ENCODE measurements at places on chromosomes 13 and 19.

DNA sequence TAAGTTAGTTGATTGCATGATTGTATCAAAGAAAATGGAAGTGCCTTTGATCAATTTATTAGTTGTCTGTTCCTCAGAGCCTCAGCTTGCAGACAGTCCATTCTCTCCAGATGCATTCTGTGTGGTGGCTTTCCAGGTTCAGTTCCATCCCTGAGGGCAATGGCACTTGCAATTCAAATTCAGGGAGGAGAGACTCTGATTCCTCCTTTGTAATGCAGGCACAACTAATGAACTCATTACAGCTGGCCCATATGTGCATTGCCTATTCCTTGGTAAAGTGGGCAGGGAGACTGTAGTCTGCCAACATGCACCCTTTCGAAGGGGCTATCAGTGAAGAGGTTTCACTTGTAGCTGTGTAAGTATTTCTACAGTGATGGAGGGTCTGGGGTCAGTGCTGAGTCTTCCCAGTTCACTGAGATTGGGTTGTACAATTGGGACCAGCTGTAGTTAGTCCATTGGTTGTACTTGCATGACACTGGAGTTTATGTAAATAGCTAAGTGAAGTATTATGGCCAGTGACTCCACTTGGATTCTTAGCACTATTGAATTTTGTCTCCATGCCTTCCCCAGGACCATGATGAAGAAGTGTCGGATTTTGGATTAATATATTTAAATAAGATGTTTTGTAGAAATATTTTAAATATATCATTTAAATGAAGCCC lies 401.7 kb downstream of the GPC6 start:
- DNase-seq = no peak

- no peak for DNase-seq
Measured at GRCh38 chr19:38274739-38275138, 10.4 kb downstream of the SPINT2 start.

GRCh38 chr13:89746554-89746953 lies 1600.9 kb upstream of the MIR17HG start:
- no peak for DNase-seq

GRCh38 chr13:90833951-90834350 lies 513.5 kb upstream of the MIR17HG start:
- DNase-seq = no peak

- no peak for DNase-seq
Measured at GRCh38 chr13:110227864-110228643, 78.9 kb downstream of the COL4A1 start.

GRCh38 chr19:51802775-51803174 lies 7.8 kb downstream of the FPR3 start:
- DNase-seq = no peak

GRCh38 chr13:32126278-32126677 lies 94.7 kb downstream of the FRY start:
- no peak for DNase-seq

DNA sequence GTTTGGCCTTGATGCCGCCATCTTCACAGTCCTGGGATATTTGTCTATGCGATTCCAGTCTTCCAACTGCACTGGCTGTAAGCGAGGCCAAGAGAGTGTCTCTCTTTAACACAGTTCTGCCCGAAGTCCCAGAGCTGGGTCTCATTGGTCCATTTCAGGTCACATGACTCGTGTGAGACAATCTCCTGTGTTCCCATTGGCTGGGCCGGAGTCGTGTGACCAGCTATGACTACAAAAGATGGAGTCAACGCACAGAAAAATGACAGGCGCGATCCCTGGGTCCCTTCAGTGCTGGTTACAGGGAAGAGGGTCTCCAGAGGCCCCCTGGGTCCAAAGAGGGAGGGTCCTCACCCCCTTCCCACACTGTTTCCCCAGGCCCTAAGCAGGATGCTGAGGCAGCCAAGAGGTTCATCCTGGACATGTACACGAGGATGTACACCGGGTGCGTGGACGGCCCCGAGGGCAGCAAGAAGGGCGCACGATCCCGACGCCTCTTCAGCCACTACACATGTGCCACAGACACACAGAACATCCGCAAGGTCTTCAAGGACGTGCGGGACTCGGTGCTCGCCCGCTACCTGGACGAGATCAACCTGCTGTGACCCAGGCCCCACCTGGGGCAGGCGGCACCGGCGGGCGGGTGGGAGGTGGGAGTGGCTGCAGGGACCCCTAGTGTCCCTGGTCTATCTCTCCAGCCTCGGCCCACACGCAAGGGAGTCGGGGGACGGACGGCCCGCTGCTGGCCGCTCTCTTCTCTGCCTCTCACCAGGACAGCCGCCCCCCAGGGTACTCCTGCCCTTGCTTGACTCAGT lies 15.9 kb upstream of the S1PR4 start:
- DNase-seq = no peak

DNA sequence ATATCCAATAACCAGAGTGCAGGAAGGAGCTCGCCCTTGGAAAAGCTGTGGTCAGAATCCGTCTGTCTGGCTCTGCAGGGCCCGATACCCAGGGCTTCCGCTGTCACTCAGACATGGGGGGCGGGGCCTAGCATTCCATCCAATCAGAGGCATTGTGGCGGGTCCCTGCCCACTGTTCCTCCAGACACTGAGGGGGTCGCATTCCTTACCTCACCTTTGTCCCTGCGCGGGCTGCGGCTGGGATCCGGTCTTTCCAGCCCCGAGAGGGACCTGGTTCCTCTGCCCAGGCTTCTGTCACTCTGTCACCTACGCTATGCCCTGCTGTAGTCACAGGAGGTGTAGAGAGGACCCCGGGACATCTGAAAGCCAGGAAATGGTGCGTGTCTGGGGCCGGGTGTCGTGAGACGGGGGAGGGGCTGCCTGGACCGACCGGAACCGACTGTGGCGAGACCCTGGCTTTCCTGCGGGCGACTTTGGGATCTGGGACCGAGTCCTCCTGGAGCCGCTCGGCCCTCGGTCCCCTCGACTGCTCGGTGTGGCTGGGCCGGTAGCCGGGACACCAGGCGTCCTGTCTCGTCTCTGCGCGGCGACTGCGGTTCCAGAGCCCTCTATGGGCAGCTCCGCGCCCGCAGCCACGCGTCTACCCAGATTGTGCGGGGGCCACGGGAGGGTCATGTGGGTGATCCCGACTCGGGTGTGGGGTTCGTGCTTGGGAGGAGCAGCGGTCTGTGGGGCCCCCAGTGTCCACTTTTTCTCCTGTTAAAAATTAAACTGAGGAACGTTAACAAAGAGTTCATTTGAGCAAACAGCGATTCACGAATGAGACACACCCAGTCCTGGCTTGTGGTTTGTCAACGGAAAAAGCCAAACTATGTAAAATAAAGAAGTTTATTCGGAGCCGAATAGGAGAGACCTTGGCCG lies at the start of gene ZNF69:
Gene ZNF69, plus strand, starts transcription at position 172 of the 921 bp plus-strand sequence. Its CDS starts 142 bp downstream, at position 314.
- DNase-seq = no peak

- DNase-seq = no peak
Measured at GRCh38 chr19:49631014-49631588, 8.8 kb downstream of the RRAS start.

DNA sequence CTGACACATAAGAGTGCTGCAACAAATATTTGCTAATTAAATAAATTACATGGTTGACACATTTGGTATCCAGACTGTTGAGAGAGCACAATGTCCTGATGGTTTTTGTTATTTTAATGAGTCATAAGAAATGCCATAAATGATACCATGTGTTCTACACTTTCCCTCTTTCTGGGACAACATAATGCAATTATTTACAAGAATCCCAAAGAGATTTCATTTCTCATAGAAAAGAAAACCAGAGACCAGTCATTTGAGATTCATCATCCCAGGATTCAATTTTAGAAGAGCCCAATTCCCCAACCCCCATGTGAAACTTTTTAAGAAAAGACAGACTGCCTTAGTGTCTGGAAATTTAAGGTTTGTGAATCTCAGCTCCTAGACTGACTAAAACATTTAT lies 399.6 kb downstream of the DCT start:
- no peak for DNase-seq

GRCh38 chr13:50358231-50359040 lies 343.2 kb downstream of the KCNRG start:
- no peak for DNase-seq

Data from cerebellar nuclear complex (tissue), 1 donor.